ENCODE measurements at places on chromosomes 5 and 9.

DNA sequence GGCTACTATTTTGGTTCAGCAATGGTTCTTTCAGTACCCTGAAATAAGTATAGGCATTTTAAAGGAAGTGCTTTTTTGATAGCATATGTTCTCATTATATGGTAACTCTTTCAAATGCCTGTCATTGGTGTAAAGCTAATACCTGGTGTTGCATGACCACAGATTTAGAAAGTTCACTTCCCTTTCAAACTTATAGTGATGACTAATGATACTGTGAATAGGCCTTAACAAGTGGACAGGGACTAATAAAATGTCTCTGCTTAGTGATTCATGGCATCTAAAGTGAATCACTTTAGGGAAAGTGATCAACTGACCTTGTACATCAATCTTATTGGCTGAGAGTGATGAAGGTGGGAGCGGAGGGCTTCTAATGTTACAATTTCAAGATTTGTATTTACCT is 21.6 kb downstream of the MRPL22 start:
- no peak for DNase-seq

DNA sequence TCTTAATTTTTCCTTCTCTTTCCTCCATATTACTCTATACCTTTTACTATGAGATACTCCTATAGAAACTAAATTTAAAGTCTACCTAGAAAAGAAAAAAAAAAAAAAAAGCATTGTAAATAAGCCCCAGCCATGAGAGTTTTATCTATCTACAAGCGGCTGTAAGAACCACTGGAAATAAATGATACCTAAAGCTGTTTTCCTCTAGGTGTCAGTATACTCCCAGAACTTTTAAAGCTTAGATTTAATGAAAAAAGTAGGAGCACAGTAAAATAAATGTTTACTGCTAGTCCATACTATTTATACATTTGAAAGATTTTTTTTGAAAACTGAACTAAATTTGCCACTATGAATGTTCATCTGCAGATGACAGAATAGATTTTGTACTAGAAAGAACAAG is 26.2 kb downstream of the TYRP1 start:
- DNase-seq = peak; percentile 85

DNA sequence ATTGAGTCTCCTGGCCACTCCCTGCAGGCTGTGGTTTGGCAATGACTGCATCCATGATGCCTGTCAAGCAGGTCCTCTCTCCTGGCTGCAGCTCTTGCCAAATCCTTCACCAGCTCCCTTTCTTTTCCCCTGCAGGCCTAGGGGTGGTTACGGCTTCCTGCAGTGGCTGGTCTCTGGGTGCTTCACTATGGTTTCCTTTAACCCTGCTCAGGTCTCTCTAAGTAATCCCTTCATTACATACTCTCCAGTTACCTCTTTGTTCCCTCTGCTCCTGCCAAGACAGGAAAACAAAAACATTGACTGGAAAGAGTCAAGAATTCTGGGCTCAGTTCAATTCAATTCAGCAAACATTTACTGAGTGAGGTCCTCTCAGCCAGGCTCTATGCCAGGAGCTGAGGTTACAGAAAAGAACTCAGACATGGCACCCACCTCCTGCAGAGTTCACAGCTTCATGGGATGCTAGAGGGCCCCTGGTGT is 19.8 kb upstream of the PTPN3 start:
- DNase-seq = no peak

GRCh38 chr5:78757269-78758053 is 108.9 kb upstream of the LHFPL2 start:
- no peak for DNase-seq

DNA sequence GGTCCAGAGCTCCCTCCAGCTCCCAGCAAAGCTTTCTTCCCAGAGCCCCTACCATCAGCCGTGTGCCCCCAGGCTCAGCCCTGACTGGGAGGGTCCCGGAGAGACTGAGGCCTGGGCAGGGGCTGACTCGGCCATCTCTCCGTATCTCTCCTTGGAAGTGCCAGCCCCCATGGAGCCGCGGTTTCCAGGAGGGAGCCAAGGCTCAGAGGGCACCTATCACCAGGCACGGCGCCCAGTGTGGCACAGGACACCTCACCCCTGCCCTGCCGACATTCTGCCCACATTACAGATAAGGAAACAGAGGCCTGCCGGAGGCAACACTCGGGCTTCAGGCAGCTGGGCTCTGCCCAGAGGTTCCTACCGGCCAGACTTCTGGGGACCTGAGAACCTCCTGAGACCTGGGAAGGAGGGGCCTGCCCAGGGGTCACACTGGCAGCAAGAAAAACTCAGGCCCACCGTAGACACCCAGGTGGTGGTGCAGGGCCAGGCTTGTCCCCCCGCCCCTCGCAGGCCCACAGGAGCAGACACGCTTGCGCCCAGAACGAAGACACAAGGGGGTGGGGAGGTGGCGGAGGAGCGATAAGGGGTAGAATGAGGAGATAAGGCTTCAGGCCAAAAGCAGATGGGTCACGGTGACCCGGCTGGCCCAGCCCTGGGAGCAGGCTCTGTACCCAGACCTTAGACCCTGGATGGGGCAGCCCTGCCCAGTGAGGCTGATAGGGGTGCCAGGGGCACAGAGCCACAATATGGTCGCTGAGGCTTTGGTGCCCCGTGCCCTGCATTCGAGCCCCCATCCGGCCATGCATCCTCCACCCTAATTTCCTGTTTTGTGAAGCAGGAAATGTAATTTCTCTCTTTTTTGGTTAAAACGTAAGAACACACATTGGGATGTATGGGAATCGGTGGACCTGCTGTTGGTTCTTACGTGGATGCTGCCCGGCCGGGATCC is 11.8 kb downstream of the NR5A1 start:
- no peak for DNase-seq

DNA sequence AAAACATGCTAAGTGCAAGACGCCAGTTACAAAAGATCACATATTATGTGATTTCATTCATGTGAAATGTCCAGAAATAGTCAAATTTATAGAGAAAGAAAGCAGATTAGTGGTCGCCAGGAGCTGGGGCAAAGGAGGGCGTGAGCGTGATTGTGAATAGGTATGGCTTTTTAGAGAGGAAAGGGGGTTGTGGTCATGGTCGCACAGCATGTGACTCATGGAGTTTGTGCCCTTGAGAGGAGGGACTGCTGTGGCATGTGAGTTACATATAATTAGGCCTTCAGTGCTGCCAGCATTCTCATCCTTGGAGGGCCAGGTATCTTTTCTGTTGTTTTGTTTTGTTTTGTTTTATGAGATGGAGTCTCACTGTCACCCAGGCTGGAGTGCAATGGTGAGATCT is 21.2 kb upstream of the MARCHF6 start:
- DNase-seq = no peak

DNA sequence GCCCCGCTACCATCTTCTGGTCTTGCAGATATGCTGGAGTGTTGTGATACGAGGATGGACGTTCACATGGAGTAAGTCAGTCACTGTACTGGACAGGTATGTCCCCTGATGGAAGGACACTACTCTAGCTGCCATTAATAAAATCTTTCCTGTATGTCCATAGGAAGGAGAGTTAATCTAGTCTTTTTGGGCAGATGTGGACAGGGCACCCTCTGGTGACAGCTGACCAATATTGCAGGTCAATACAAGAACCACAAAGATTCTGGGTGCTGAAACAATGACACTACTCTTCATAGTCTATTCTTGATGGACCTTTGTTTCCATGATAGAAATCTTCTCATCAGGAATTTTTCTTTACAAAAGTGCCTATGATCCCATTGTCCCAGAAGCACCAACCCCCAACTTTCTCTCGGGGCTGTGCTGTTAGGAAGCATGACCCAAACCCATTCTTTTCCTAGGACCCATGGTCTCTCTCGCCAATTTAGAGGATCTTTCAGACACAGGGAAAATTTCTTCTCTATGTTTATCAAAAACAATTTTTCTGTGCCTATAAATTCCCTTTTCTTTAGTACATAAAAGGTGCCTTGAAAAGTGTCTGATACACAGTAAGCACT is 376.9 kb downstream of the DTWD2 start:
- DNase-seq = no peak

GRCh38 chr5:38921174-38921573 is 75.4 kb downstream of the OSMR start:
- DNase-seq = peak; percentile 8

GRCh38 chr9:81604306-81605169 is 84.8 kb downstream of the TLE1 start:
- no peak for DNase-seq

GRCh38 chr9:127930231-127931091 is at the start of gene PIP5KL1:
TSS of gene PIP5KL1 (minus strand) at chr9:127930777. CDS start at chr9:127930752, 25 bp downstream.
- peak; percentile 86 for DNase-seq
